ENCODE measurements at places on chromosomes 1 and 21.

GRCh38 chr1:39711104-39711965 lies 20.1 kb upstream of the HPCAL4 start:
- no peak for DNase-seq

- no peak for DNase-seq
These were observed 15.2 kb downstream of the CDK18 start for GRCh38 chr1:205519541-205520131.

- DNase-seq = no peak
These were observed 39.8 kb upstream of the LRP8 start for GRCh38 chr1:53367503-53368313.

GRCh38 chr1:183787704-183788103 lies 17.2 kb upstream of the RGL1 start:
- DNase-seq = no peak

DNA sequence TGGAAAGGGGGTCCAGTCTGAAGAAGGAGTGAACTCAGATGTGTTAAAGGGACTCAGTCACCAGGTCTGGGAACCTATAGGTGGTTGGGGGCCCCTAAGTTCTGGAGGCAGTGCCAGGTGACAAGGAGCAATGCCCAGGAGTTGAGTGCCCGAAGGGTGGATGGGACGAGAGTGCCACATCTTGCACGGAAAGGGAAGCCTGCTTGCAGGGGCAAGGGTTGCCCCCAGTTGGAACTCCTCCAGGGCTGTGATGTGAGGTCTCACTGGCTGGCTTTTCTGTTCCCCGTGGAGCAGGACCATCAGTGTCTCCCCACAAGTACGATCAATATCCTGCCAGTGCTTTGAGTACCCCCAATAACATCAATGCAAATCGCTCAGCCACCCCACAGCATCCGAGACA lies 107.3 kb downstream of the TOMM20 start:
- DNase-seq = no peak

- DNase-seq = no peak
These were observed 122.3 kb downstream of the GALNT2 start for GRCh38 chr1:230189341-230189740.

- no peak for DNase-seq
These were observed 18.4 kb downstream of the FMN2 start for GRCh38 chr1:240109920-240110636.

- DNase-seq = no peak
These were observed 43.8 kb downstream of the XPR1 start for GRCh38 chr1:180675586-180675985.

DNA sequence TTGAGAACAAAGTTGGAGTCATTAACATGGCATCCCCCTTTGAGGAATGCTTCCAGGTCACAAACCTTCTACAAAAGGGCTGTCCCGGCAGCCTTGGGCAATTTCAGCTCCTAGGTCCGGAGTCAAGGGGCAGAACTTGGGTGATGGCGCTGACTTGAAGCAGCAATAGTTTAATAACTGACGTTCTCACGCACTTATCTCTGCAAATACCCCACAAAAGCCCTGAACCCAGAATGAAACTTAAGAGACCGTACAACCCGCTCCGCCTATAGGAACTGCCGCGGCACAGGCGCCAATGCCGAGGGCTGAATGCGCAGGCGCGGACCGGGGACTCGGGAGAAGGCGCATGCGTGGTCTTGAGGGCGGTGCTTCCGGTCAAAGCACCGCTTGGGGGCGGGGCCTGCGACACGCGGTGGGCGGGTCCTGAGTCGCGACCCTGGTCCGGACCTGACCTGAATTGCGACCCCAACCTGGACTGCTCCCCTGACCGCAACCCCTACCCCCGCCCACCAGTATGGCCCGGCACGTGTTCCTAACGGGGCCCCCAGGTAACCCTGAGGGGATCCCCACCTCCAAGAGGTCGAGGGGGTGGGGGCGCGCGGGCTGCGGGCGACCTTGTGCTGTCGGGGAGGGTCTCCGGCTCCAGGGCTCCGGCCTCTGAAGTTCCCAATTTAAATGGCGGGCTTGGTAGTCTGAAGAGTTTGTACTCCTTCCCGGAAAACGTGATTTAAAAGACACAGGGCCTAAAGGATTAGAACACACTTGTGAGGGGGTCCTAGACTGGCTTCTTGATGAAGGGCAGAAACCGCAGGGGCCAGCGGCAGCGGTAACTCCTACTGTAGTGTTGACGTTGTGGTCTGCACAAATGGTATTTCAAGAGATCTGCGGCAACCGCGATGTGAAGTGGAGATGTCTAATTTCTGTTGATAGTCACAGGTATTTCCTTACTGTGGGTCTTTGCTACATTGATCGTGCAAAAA lies at the start of gene NTPCR:
Gene NTPCR, plus strand, starts transcription at position 415 of the 980 bp plus-strand sequence. Its CDS starts 100 bp downstream, at position 515.
- peak; percentile 99 for DNase-seq

GRCh38 chr1:205376739-205377138 lies 20.0 kb upstream of the KLHDC8A start:
- DNase-seq = no peak

DNA sequence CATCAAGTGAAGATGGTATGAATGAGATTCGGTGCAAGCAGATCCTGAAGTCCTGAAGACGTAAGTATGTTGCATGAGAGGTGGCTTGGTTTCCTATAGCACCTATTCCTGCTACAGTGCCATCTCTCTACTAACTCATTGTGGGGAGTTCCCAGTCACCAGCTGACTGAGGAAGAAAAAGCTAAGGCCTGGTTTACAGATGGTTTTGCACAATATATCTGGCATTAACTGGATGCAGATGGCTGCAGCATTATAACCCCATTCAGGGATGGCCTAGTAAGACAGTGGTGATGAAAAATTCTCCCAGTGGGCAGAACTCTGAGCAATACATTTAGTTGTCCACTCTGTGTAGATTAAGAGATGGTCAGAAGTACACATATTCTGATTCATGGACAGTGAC lies 36.7 kb downstream of the RTCA start:
- DNase-seq = no peak

DNA sequence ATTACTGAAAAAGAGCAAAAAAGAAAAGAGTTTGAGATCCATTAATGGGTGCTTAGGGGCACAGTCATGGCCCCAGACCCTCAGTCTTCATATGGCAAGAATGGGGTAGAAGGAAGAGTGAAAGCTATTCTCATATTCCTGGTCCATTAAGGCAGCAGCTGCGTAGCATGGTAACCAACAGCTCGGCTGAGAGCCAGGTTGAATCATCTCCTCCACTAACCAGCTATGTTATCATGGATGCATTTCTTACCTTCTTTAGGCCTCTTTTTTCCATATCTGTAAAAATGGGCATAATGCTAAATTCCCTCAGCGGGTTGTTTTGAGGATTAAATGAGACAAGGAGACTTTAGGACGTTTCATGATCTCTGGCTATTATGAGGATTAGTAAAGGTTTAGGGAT lies 15.0 kb upstream of the SARS1 start:
- no peak for DNase-seq

DNA sequence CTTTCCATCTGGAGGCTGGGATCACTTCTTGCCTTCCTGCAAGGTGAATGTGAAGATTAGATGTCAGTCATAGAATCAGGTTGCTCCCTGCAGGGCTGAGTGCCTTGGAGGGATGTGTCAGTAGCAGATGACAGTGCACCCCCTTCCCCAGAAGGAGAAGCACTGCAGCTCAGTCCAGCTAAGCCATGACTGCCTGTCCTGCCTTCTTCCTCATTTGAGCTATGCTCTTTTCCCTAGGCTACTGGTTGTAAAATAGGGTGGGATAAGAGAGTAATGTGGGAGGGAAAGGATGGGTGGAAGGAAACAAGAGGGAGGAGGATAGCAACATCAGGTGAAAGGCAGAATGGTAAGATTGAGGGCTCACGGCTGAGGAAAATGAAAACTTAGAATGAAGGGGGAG lies 11.1 kb upstream of the FABP3 start:
- DNase-seq = no peak

GRCh38 chr1:89670163-89670562 lies 37.2 kb downstream of the LRRC8C start:
- no peak for DNase-seq

GRCh38 chr1:62832276-62832675 lies 48.3 kb downstream of the ATG4C start:
- DNase-seq = no peak

DNA sequence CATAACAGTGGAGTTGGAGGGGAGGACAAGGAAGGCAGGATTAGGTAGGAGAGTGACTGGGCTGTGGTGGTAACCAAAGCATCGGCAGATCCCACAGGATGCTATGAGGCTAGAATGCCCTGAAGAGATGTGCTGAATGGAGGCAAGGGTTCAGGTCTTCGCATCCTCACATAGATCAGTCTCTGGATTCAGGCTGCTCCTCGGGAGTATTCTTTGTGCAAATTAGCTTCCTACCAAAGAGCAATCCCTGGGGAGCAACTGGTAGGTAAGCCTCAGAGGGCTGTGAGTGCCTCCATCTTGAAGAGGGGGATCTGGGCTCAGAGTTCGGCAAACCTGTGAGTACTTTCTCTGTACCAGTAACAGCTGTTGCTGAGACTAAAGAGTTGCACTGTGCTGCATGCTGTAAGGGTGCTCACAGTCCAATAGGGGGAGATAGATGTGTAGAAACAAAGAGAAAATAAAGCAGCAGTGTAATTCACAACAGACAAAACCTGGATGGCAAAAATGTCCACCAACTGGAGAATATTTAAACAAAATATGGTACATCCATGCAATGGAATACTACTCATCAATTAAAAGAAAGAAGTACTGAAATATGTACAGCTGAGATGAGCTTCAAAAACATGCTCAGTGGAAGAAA lies 322.4 kb upstream of the DEPDC1 start:
- DNase-seq = no peak

- DNase-seq = peak; percentile 6
These were observed 437.7 kb upstream of the OLFM3 start for GRCh38 chr1:102434421-102434820.

- DNase-seq = no peak
These were observed 21.7 kb downstream of the CNN3 start for GRCh38 chr1:94905207-94905606.

- DNase-seq = peak; percentile 67
These were observed at the start of gene ZDHHC18 for GRCh38 chr1:26826261-26827105. Gene ZDHHC18 (plus strand): TSS chr1:26826688. CDS start chr1:26826805, 117 bp downstream.

DNA sequence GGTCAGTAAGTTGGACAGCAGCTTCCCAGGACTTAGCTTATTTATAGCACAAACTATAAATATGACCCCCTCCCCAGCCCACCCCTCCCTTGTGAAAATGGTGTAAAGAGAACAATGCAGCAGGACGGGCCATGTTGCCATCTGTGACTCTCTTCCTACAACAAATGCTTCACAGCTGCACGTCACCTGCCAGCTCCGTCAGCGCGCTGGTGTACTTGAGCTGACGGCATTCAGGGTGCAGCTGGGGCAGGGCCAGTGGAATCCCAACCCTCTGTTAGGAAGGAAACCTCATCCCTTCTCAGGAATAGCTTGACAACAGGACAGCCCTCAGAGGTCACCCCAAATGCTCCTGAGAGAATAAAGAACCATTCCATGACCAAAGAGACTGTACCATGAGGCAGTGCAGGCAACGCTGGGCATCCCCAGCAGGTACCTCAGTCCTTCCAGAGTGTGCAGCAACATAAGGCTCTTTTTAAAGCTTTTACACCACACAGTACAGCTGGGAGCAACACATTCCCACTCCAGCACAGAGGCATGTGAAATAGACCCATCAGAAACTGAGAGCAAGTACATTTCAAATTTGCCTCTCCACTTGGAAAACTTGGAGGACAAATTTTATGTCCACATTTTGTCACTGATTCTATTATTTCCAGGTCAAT lies 85.0 kb downstream of the ATP1A1 start:
- DNase-seq = no peak

GRCh38 chr1:237444120-237444790 lies 402.3 kb downstream of the RYR2 start:
- DNase-seq = no peak

GRCh38 chr1:100941098-100941527 lies 45.2 kb downstream of the SLC30A7 start:
- no peak for DNase-seq

GRCh38 chr1:198157847-198158725 lies 1.3 kb downstream of the NEK7 start:
- DNase-seq = no peak

DNA sequence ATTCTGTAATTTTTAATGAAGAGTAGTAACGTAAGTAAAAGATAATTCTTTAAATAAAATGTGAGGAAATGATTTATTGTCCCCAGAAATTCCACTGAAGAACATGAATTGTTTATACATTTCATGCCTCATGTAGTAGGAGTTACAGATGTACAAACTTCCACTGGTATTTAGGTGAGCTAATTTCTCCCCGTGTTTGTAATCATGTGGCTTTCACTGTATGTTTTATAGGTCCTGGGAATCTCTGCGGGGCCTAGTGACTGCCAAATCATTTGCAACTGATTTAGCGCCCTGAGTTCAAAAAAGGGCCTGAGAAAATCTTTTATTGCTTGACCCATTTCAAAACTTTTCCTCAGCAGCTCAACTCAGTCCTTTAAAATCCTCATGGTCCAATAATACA lies 30.5 kb upstream of the FASLG start:
- DNase-seq = no peak

DNA sequence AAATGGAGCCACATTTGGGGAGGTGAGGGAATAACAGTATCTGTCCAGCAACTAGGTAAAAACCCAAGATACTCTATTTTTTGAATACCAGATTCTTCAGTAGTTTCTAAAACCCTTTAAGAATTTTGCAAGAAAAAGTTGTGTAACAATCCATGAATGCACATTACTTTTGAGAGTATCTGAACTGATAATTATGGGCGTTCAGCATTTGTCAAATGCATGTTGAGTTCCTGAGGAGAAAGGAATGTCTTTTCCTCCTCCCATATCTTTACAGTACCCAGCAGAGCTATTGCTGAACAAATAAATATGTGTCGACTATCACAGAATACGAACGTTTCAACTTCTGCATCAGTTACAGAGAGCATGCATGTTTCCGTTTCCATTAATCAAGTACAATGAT lies 104.5 kb downstream of the PCNX2 start:
- no peak for DNase-seq

- no peak for DNase-seq
These were observed 859 bp upstream of the MAGI3 start for GRCh38 chr1:113389359-113389952.

Measured in neural crest cell (in vitro differentiated cells).